T-helper 1 cell (primary cell): ENCODE measurements at places on chromosomes 16 and 17.

GRCh38 chr16:54957403-54958166 lies 26.9 kb downstream of the IRX5 start:
- DNase-seq, result no peak

DNA sequence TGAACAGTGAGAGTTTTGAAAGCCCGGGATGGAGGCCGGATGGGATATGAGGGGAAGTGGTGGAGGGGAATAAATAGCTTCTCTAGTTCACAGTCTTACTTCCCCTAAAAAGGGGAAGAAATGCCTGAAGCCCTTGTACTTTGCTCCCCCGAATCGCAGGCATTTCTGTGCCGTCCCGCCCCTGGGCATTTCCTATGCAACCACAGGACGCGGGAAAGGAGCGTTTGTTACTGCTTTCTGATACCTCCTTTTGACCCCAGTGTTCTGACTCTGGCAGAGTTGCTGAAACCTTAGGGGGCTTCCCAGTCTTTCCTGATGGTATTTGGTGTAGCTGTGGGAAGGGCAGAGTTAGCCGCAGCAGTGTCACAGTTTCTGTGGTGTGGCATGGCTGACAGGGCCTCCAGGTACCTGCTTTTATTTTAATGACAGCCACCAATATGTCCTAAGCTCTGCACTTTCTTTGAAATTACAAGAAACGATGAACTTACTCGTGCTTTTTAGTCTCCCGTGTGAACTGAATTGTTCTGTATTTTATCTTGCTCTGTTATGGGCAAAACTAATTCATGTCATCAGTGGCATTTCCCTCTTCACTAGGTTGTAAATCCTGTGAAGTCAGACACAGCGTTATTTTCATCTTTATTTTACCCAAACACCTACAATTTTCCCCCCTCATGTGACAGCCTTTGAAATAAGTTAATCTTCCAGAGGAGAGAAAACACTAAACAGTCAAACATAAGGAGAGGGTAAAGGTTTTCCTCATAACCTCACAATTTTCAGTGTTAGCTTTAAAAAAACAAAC lies 27.1 kb downstream of the USP10 start:
- no peak for DNase-seq

DNA sequence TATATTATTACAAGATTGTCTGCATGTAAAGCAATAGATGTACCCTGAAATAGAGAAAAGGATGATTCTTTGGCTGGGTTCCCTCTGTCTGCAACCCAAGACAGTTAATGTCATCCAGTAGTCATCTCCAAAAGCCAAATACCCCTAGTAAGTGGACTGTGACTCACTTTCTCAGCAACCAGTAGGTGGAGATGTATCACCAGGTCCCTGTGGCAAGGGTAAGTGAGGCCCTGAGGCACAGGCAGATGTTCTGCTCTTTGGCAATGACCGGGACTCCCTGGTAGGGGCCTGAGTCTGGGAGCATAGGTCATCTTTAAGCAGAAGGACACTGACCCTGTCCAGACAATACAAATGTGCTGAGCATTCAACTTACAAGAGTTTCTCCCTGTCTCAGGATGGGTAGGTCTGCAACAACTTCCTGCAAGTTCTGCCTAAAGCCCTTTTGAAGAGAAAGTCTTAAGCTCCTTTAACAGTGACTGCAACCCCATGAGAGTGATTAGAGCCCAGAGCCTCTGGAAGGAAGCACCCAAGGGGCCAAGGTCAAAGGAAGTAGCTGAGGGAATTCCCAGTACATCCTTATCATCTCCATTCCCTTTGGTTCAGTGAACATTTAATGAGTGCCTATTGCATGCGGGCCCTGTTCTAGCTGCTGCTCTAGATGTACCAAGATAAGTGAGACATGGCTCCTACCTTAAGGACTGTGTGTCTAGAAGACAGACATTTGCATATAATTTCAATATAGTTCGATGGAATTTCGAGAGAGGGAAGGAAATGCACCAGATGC lies 31.9 kb downstream of the PMP22 start:
- no peak for DNase-seq

DNA sequence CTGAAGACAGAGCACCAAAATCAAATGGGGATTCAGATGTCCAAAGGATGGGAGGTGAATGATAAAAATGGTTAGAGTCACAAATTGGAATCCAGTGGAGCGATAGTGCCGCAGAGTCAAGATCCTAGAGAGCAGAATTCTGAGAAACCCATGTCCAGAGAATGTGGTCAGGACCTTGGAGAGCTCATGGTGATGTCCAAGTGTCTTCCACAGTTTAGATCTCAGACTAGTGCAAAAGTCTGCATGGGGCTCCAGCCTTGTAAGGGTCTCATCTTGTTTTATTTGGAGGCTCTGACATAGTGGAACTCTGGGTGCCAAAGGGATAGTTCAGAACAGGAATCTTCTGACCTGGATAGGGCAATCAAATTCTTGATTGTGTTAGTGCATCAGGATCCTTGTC lies 245.9 kb upstream of the HSBP1 start:
- no peak for DNase-seq

GRCh38 chr17:8056232-8056975 lies 17.5 kb downstream of the ALOX15B start:
- no peak for DNase-seq

DNA sequence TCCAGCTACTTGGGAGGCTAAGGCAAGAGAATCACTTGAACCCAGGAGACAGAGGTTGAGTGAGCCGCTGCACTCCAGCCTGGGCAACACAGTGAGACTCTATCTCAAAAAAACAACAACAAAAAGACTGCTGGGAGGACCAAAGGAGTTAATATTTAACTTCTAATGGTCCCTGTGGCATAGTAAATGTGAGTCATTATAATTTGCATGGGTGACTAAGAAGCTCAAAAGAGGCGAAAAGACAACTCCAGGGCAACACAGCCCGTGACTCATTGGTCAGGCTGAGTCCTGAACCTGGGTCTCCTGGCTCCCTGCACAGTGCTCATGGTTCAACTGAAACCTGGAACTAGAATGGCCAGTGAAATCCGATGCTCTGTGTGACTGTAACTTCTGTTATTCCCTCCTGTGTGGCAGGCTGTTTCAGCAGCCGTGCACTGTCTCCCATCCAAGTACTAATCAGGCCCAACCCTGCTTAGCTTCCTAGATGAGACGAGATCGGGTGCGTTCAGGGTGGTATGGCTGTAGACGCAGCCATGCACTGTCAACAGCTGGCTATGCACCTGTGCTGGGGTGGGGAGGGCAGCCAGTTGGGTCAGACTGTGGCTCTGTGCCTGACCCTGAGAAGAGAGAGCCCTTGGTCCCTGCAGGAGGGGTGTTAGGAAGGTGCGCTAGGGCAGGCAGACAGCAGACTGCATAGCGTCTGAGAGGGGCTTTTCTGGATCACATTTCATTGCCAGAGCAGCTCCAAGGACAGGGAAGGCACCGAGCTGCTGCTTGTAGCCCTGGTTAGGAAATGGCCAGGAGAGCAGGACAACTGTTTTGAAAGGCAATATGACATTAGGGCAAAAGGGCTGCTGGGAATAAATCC lies 14.5 kb upstream of the GPRC5C start:
- no peak for DNase-seq

DNA sequence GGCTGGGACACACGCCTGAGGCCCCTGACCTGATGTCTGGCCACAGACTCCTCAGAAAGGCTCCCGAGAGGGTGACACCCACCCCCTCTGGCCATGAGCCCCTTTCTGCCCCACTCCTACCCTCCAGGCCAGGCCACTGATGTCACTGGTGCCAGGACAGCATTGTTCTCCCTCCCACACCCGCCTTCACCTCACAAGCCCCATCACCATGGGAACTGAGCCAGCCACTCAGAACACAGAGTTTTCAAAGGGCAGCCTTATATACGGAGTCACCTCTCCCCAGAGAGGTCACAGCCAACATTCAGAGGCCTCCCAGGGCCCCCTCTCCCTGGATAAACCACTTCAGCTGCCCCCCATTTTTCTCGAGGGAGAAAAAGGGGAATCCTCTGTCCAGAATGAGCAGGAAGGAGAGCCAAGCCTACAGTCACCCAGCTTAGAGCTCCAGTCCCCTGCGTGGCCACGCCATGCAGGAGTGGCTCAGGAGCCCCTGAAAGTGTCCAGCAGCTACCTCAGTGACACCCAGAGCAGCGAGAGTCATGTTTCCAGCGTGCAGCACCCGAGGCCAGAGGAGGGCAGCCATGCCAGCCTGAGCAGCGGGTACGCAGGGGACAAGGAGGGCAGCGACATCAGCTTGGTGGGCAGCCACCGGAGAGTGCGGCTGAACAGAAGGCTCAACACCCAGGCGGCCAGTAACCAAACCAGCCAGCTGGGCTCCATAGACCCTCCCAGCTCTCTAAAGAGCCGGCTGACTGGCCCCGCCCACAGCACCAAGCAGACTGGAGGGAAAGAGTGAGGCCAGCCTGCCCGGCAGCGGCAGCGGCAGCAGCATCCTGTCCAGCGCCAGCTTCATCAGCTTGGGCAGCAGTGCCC lies at the start of gene C16orf82:
TSS of gene C16orf82 (plus strand) at position 260 of the 870 bp plus-strand sequence.
- no peak for DNase-seq

DNA sequence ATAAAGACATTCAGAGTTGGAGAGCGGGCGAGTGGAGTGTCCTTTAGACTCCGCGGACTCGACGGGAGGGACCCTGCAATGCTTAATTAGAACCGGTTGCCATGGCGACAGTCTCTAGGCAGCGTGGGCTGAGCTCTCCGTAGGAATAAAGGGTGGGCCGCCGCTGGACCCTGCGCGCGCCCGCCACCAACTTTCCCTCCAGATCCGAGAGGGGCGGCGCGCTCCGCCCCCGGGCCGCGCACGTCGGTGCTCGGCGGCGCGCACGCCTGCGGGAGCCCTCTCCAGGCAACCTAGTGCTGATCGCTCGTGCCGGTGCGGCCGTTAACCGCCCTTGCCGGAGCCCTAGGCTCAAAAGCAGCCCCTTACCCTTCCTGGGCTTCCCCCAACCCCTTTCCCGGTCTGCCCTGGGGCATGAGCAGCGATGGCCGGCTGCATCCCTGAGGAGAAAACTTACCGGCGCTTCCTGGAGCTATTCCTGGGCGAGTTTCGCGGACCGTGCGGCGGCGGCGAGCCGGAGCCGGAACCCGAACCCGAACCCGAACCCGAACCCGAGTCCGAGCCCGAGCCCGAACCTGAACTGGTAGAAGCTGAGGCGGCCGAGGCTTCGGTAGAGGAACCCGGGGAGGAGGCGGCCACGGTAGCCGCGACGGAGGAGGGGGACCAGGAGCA lies at the start of gene PPM1E:
TSS of gene PPM1E (plus strand) at position 278 of the 669 bp plus-strand sequence.
- peak; percentile 37 for DNase-seq

DNA sequence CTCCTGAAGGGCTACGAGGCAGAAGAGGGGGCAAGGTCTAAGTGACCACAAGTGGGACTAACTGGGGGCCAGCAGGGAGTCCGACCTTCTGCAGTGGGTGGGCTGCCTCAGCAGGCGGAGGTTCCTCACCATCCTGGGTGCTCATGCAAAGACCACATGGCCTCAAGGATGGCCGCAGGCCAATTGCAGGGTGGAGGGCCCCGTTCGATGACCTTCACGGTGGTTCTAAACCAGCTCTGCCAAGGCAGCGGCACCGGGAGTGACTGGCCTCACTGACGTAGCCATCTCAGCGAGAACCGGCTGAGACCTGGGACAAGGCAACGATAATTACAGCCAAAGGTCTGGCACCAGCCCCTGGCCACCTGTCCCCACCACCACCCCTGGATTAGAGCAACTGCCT lies 5.7 kb downstream of the SMIM5 start:
- DNase-seq, result no peak

- DNase-seq, result no peak
These were observed 426.0 kb upstream of the CDH11 start for GRCh38 chr16:65547772-65548446.

DNA sequence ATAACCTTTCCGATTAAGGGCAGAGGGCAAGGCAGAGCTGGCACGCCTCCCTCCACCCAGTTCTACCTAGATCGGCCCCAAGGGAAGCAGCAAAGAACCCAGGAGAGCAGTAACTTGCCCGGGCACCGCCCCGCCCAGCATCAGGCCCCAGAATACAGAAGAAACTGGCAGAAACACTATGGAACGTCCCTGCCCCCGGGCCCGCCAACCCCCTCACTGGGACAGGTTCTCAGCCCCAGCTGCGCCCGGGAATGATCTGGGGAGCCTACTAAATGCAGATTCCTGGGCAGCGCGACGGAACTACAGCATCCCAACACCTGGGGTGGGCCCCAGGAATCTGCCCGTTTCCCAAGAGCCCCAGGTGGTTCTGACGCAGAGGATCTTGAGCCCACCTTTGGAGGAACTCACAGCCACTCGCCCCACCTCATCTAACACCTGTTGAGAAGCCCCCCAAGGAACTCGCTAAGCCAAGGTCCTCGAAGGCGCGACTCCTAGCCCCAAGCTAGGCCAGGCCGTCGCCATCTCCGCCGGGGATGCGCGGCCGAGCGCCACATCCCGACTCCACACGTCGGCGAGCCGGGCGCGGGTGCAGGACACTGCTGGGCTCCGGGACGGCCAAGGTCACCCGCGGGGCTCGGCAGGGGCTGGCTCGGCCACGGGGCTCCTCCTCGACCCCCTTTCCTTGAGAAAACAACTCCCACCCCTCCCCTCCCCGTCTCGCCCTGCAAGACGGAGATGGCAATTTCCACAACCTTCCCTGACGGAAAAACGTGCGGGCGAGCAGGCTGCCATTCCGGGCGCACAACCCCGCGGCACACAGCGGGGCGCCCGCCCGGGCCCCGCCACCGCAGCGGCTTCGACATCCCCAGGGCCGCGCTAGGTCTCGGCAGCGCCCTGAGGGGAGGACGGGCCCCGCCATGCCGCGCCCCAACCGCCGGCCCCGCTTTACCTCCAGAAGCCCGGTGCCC lies 913 bp downstream of the CDIP1 start:
- no peak for DNase-seq

- DNase-seq, result peak; percentile 70
These were observed 891 bp downstream of the CORO1A start for GRCh38 chr16:30184096-30184890.

- DNase-seq, result no peak
These were observed 56.9 kb downstream of the MSI2 start for GRCh38 chr17:57313097-57313835.

DNA sequence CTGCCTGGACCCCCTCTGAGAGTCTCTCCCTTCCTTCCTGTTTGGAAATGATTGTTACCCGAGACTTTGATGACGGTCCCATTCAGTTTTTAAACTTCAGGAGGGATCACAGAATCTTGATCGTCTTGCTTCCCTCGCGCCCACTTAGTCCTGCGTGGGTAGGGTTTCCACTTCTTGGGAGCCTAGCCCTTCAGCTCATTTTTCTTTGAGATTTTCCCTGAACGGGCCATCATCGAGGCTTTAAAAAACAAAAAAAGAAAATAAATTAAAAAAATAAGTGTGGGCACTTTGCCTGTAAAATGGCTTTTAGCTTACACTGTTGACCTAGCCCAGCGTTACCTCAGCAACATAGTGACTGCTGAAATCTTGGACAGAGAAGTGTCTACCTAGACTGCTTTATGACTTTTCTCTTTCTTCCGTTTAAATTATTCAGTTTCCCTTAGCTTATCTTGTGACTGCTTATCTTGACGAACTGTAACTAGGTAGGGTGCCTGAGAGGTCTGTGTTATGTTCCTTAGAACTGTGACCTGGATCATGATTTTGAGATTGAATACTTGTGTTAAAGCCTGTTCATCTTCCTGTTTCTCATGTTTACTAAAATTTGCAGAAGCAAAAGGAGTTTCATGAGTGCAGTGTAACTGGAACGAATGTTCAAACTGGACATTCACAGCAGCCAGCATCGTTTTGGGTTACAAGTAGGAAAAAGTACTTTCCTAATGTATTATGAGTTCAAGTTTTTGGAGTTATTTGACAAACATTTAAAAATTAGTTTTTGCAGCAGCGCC lies 874 bp downstream of the WWP2 start:
- DNase-seq, result no peak
